ENCODE measurements at places on chromosomes 13 and 19.

- peak; percentile 48 for DNase-seq
Observed at GRCh38 chr13:103067751-103068555, 1.7 kb upstream of the SLC10A2 start.

- no peak for DNase-seq
Observed at GRCh38 chr13:109628251-109628699, 158.1 kb downstream of the IRS2 start.

DNA sequence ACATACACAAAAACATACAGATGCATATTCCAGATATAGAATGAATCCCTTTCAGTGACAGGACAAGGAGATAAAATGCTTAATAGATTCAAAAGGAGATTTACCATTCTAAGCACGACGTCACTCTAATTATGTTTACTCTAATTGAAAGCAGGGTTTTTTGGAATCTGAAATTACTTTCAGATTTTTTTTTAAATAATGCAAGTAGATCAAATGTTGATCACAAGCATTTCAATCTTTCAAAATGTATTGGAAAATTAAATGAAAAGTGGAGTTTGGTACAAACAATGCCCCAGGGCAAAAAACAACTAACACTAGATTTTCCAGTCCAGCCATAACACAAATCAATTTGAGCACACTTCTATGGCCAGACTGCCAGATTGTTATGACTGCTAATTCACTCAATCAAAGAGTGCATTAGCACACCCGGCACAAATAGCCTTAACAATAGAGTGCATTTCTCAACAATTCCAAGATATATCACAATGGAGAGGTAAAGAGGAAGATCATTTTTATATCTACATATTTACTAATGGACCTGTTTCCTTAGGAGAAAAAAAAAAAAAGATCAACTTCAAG, 4.3 kb upstream of the DACH1 start:
- no peak for DNase-seq

GRCh38 chr13:104586051-104586746, 1520.0 kb upstream of the SLC10A2 start:
- no peak for DNase-seq

DNA sequence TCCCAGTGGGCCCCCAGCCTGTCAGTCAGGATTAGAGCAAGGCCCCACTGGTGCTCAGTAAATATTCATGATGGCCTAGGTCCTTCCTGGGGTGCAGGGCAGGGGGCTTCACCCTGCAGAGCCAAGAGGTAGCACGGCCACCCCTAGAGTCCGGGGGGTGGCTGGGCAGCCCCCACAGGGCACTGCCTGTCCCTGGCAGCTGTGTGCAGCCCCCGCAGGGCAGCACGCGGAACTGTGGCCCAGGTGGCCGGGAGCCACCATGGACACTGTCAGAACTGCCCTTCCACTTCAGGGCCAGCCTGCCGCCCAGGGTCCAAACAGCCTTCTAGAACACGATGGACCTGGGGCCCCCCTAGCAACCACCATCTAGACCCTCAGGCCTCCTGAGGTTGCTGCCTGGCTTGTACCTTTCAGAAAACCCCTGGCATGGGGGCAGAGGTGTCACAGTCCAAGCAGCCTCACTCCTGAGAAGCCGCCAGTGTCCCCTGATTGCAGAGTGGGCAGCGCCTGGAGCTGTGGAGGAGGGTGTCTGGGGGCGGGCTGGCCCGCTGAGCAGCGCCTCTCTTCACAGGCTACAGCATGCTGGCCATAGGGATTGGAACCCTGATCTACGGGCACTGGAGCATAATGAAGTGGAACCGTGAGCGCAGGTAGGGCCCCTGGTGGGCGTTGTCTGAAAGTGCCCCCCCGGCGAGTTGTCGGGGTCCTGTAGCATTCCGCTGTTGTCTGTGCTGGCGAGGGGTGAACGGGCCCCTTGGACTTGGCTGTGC, 2.9 kb upstream of the YJEFN3 start:
- DNase-seq: no peak

- DNase-seq: no peak
Observed at GRCh38 chr19:7871437-7872305, 2.5 kb downstream of the PRR36 start.

GRCh38 chr13:75635101-75635827, 866 bp upstream of the LMO7 start:
- DNase-seq: no peak

- no peak for DNase-seq
Observed at GRCh38 chr13:105139048-105139379, 1396.4 kb downstream of the EFNB2 start.

DNA sequence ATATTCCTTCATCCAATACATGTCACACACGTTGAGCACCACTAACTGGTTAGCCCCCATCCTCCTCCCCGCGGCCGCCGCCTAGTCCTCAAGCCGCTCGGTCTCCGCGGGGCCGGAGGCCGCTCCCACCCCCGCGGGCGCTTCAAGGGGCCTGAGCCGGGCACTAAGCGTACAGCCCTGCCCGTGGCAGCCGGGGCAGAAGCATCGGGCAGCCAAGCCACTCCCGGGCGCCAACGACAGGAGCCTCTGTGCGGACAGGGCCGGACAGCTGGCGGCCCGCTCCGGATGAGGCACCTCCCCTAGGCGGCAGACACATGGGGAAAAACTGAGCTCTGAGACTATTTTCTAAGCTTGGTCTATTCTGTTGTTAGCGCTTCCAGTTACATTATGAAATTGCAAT, 2.8 kb upstream of the ZNF543 start:
- no peak for DNase-seq

GRCh38 chr13:113425941-113426590, 27.2 kb downstream of the ADPRHL1 start:
- DNase-seq: no peak

DNA sequence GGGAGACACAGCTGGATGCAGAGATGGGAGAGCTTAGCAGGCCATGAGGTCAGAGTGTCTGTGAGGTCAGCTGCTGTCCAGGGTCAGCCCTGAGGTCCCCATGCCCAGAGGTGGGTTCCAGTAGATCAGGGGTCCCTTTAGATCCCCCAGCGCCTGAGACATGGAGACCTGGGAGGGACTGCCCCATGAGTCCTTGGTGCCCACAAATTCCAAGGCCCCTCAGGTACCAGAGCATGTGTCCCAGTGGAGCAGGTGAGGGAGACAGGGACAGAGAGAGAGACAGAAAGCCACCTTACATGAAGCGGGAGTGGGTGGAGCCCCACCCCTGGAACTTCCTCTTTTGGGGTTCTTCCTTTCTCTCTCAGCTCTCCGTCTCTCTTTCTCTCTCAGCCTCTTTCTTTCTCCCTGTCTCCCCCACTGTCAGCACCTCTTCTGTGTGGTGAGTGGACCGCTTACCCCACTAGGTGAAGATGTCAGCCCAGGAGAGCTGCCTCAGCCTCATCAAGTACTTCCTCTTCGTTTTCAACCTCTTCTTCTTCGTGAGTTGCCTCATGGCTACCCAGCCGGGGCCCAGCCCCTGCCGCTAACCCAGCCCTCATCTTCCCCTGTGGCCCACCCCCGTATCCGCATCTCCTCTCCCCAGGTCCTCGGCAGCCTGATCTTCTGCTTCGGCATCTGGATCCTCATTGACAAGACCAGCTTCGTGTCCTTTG, at the start of gene CD37:
Gene CD37, plus strand, starts transcription at position 336 of the 713 bp plus-strand sequence. Its CDS starts 135 bp downstream, at position 471.
- DNase-seq: no peak

DNA sequence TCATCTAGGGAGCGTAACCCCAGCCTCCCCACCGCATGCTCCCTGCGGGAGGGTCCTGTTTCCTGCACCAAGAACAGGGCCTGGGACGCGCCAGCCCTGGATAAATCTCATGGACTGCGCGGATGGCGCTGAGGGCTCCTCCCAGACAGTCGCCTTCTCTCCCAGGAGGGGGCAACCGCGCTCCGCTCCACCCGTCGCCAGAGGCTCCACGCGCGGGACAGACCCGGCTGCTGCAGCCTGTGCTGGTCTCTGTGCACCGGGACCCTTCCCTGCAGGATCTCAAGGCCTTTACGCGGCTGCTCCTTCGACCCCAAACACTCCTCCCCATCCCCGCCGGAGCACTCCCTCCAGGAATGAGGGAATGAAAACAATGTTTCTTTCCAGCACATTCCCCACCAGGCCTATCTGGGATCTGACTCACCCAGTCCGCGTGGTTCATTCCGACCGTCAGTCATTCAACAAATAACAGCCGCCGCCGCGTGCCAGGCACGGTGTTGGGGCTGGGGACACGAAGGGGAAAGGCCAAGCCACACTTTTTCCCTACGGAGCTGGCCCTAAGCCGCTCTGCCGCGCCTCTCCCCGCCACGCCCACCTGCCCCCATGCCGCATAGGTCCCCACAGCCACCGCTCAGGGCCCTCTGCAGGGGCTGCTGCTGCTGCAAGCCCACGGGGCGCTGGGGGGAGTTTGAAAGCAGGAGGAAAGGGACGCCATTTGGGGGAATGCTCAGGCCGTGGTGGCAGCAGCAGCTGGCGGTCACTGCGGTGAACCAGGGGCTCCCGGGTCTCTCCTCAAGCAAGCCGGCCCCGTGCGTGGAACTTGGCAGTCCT, 6.0 kb downstream of the PNMA8B start:
- DNase-seq: no peak

GRCh38 chr19:7137120-7137519, 67.6 kb downstream of the ZNF557 start:
- DNase-seq: no peak

- no peak for DNase-seq
Observed at GRCh38 chr13:61738236-61738750, 322.6 kb upstream of the PCDH20 start.

DNA sequence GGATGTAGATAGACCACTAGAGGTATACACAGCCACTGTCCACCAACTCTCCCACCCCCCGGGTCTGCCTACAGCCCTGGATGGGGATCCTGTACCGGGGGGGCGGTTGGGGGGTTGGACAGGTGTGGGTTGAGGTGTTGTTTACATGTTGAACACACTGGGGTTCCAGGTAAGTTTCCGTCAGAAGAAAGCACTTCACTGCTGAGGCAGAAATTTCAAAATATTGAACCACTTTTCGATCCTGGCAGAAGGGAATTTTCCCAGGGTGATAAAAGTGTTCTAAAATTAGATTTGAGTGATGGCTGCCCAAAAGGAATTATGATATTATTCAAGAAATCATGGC, 6.6 kb upstream of the CEACAM16 start:
- no peak for DNase-seq

DNA sequence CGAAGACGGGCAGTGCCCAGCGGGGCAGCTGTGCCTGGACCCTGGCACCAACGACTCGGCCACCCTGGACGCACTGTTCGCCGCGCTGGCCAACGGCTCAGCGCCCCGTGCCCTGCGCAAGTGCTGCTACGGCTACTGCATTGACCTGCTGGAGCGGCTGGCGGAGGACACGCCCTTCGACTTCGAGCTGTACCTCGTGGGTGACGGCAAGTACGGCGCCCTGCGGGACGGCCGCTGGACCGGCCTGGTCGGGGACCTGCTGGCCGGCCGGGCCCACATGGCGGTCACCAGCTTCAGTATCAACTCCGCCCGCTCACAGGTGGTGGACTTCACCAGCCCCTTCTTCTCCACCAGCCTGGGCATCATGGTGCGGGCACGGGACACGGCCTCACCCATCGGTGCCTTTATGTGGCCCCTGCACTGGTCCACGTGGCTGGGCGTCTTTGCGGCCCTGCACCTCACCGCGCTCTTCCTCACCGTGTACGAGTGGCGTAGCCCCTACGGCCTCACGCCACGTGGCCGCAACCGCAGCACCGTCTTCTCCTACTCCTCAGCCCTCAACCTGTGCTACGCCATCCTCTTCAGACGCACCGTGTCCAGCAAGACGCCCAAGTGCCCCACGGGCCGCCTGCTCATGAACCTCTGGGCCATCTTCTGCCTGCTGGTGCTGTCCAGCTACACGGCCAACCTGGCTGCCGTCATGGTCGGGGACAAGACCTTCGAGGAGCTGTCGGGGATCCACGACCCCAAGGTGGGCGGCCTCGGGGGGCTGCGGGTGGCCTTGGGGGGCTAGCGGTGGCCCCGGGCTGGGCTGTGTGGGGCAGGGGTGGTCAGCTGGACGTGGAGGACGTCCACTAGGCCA, 4.8 kb downstream of the GRIN3B start:
- DNase-seq: no peak

DNA sequence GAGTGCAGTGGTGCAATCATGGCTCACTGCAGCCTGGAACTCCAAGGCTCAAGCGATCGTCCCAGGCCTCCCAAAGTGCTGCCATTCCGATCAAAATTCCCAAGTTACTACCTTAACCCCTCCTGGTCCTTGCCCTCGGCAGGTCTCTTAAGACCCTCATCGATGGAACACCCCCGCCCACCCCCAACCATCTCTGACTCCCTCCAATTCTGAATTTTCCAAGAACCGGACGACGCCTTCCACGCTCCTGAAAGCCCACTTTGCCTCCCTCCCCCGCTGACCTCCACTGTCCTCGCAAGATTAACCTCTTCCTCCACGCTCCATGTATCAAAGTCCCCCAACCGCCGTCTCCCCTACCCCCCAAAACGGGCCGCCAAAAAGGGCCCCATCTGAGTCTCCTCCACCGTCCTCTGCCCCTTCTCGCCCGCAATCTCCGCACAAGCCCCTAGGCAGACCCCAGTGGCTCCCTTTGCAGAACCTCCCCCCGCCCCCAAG, 539 bp downstream of the DAPK3 start:
- DNase-seq: no peak

- DNase-seq: no peak
Observed at GRCh38 chr13:25085125-25085742, 10.7 kb upstream of the PABPC3 start.

- no peak for DNase-seq
Observed at GRCh38 chr19:12075538-12076139, 11.1 kb downstream of the ZNF844 start.

GRCh38 chr13:23684647-23685046, 114.4 kb downstream of the TNFRSF19 start:
- DNase-seq: no peak

DNA sequence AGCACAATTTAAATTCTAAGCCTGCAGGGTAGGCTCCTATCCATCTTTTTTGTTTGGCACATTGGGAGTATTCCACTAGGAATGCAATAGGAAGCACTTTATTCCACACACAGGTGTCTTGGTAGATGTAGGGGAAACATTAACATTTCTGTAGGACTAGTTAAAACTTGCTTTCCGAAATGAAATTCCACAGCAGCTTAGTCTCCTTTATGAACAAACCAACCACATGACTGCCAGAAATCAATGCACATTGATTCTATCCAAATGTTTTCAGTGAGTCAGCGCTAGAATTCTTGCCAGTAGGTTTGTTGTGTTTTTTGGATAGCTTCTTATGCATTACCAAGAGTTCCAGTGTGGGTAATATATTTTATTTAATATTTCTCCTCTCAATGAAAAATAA, 207.9 kb upstream of the CSNK1A1L start:
- DNase-seq: no peak

- DNase-seq: no peak
Observed at GRCh38 chr19:49861107-49861506, 6.3 kb downstream of the PNKP start.

All from iPS DF 6.9 (cell line).